ENCODE measurements at places on chromosomes 5 and 9. TPM values are rescaled to one million over a fixed set of nuclear protein-coding genes. Genes with fewer than 3 reads are reported as not detected.

LECT2 gene
- total RNA-seq: not detected

TGFBR1 gene
- 136 TPM for total RNA-seq

PCDHB16 gene
- total RNA-seq: under 0.01 TPM

SPATA9 gene
- total RNA-seq: 0.57 TPM
